Activated naive CD4-positive, alpha-beta T cell treated with Interleukin-2 at 50 U/mL for 16 hours (primary cell): ENCODE measurements at places on chromosomes 6 and 20.
A peak's percentile ranks its signal among the peaks of the same experiment; 100 is the strongest.

DNA sequence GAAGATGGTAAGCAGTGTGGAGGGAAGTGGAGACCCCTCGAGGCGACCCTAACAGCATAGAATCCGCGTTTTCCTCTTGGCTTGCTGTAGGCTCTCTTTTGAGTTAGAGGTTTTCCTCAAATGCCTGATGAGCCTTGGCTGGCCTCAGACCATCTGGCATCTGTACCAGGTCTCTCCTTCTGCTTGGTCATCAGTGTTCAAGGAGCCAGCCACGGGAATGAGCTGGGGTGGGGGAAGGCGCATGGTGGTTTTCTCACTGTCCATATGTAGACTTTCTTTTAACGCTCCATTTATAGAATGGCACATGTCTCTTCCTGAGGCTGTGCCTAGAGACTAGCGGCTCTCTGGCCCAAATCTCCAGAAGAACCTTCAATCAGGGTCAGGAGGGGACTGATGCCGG lies 8.1 kb upstream of the GUCA1A start:
- no peak for DNase-seq

GRCh38 chr6:111668410-111668809 lies 62.7 kb upstream of the TRAF3IP2 start:
- no peak for DNase-seq

GRCh38 chr6:88877893-88878292 lies 85.5 kb downstream of the RNGTT start:
- no peak for DNase-seq

DNA sequence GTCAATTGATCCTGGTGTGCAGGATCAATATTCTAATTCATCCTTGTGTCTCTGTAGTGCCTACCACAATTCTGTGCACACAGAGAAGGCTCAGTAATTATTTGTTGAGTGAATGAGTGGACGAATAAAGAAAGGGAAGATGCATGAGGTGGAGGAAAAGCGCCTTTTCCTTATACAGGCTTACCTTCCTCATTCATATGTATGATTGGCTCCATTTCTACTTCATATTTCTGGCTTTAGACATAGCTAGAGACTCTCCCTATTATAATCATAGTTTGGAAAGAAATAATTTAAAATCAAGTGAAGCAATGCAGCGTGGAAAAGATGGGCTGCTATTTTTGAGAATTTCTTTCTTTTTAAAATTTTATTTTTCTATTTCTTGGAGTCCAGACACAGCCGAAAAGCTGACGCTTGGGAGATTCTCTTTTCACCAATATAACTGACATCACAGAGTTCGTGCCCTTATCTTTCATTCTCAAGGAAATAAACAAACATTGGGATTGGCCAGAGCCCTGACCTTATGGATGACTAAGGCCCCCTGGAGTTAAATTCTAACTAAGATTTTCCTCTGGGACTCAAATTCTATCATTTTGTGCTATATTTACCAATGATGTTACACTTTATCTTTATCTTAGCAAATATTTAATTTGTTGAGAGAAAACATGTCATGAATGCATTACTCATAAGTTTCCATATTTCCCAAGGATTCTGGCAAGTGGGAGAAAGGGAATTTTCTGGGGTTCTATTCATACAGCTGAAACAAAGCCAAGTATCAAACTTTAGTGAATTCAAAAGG lies 48.1 kb downstream of the PRL start:
- DNase-seq, result no peak

DNA sequence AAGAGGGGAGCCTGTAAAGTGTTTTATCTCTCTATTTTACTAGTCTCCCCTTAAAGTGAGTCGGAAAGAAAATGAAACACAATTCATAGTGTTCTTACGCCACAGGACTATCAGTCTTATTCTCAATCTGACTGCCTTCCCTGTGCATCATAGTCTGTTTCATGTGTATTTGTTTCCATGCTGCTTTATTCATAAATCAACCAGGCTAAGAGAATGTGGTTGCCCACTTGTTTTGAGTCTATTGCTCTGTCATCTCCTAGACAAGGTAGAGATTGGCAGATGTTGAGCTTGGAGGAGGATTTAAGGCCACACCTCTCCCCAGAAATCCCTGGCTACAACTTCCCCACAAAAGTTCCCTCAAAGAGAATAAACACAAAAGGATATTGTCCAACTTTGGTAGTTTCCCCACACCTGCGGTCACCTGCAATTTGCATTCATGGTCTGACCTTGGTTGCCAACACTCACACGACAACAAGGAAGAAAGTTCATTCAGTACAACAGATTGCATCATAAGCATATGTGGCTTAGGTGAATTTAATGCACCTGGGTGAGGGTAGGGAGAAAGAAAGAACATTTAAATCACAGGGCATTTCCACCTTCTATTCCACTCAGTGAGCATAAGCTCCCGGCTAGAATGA lies 167.1 kb upstream of the FBXL4 start:
- no peak for DNase-seq

- no peak for DNase-seq
These were observed 47.4 kb downstream of the PLEKHG1 start for GRCh38 chr6:150647051-150647450.

DNA sequence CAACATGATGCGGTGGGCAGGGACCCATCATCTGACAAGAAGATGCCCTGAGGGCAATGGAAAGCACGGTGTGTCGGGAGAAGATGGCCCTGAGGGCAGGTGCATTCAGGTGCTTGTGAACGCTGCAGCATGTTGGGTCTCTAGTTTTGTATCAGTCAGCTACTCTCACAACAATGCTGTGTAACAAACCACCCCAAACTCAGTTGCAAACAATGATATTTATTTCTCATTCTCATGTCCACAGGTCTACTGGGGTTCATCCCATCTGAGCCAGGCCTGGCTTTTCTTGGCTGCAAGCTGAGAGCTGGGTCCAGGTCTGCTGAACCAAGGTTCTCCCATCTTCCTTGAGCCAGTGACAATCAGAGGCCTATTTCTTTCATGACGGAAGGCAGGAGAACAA lies 461.6 kb downstream of the PREX1 start:
- no peak for DNase-seq

DNA sequence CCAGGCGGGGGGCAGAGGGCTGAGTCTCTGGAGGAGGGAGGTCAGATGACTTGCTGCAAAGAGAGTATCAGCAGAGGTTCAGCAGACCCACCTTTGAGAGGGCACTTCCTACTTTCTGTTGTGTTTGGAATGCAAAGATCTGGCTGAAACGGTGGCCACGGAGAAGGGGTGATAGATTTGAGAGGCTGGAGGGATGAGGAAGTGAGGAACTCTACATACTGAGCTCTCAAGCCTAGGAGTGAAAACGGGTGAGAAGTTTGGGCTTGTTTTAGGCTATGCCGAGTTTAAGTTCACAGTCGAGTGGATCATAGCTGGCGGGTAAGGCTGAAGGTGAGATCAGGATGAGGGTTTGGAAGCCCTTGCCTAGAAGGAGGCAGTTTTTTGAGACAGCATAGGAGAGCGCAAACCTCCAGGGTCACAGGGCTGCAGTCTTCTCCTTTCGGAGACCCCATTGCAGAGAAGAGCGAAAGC lies 477 bp upstream of the ITPA start:
- DNase-seq, result no peak

DNA sequence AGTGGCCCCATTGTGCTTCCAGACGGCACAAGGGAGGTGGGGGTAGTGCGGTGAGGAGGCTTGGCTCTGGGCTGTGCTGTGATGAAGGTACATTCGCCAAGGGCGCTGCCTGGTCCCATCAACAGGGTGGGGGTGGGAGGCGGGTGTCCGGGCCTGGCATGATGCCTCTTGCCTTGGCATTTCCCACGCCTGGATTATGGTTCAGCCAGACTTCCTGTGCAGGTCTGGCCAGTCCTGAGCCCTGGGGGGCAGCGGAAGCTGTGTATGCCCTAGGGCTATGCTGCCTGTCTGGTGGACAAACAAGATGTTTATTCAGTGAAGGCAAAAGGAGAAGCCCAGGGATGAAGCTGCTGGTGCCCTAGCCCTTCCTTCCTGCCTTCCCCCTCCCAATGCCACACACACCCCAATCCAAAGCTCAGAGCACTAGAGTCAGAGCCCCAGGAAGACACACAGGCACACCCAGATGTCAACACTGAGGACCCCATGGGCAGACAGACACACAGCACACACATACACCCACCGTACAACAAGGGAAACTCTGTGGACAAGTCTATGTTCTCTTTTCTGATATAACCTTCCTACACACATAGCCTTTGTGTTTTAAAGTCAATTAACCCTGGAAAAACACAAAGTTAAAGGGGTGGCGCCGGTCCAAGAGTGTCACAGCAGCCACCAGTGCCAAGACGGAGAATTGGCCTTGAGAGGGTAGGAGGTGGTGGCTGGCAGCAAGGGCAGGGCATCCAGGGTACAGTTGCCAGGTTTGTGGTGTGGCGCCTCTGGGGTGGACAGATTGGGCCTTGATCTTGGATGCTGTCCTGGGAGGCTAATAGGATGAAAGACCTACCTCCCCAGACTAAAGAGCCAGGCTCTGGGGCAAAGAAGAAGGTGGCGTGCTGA lies 54.7 kb upstream of the SAYSD1 start:
- no peak for DNase-seq

DNA sequence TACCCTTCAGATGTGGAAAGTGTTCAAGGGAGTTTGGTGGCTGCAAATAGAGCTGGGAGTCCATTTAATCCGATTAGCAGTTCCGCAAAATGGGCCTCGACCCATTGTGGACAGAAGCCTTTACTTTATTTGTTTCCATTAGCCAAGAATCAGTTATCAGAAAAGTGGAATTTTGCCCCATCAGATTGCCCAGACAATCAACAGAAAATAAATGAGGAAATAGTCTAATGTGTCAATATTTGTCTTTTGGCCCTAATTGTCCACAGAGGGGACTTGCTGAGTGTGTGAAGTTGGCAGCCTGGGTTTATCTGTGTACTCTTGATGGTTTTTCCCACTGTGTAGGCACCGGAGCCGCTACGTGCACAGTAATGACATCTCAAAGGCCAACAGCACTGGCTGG lies 134.3 kb downstream of the LINC00237 start:
- DNase-seq, result no peak

- DNase-seq, result no peak
These were observed 4.8 kb downstream of the SLC2A12 start for GRCh38 chr6:134047673-134048072.

DNA sequence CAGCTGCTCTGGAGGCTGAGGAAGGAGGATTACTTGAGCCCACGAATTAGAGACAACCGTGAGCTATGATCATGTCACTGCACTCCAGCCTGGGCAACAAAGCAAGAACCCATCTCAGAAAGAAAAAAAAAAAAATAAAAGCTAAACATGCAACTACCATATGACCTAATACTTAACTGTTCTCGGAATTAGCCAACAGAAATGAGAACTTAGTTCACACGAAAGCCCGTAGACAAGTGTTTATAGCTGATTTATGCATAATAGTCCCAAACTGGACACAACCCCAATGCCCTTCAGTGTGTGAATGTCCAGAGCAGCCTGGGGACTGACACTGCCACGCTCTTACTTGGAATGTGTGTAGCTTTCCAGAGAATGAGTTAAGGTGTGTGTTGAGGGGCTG lies 211.5 kb upstream of the PROKR2 start:
- DNase-seq, result no peak

GRCh38 chr20:11174861-11175260 lies 501.1 kb upstream of the JAG1 start:
- DNase-seq, result no peak

DNA sequence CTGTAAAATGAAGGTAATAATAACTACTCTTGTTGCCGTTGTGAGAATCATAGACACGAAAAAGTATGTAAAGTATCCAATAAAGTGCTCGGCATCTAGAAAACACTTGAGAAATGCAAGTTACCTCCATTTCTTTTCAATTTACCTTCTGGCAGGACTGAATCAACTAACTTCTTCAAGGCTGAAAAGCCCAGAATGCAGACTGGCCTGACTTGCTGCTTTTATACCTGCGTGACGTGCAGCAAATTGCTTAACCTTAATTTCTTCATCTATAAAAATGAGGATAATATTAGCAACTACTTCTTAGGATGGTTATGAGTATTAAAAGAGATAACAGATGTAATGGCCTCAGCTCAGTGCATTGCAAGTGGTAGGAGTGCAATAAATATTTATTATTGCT lies 39.6 kb downstream of the GRIK2 start:
- no peak for DNase-seq

- DNase-seq, result no peak
These were observed 195.7 kb upstream of the KCNK16 start for GRCh38 chr6:39518221-39518620.

GRCh38 chr20:17619351-17620093 lies 49.6 kb downstream of the DSTN start:
- peak; percentile 0 for DNase-seq

DNA sequence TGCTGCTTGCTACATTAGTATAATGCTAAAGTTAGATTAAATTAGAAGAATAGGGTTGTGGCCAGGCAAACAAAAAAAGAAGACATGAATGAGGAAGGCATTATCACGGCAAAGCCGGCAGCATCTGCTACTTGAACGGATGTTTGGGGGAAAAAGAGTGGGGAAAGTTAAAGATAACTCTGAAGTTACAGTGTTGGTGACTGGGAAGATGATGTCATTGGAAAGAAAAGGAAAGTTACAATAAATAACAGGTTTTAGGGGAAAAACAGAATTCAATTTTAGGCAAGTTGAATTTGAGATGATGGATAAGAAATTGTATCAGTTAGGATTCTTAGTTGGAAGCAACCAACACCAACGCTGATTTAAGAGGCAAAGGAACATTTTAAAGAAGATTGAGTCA lies 74.2 kb upstream of the NRN1 start:
- no peak for DNase-seq

DNA sequence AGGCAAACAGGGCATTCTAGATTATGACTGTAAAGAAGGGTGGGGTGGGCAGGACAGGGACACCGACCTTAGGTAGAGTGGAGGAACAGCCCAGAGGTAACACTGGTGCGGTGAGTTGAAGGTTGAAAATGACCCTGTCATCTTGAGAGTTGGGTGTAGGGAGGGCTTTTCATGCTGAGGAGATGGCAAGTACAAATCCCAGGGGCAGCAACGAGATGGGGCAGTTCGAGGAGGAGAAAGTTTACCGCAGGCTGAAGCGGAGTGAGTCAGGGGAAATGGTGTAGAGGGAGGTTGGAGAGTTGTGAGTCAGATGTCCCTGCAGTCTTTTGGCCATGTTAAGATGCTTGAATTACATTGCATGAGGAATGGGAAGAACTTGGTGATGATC lies 101.1 kb downstream of the HIVEP1 start:
- DNase-seq, result peak; percentile 6
